Hypothalamus (tissue), 51 donors: ENCODE measurements at places on chromosomes 6 and 20.

- no peak for DNase-seq
Measured at GRCh38 chr20:59322081-59322480, 21.7 kb downstream of the EDN3 start.

DNA sequence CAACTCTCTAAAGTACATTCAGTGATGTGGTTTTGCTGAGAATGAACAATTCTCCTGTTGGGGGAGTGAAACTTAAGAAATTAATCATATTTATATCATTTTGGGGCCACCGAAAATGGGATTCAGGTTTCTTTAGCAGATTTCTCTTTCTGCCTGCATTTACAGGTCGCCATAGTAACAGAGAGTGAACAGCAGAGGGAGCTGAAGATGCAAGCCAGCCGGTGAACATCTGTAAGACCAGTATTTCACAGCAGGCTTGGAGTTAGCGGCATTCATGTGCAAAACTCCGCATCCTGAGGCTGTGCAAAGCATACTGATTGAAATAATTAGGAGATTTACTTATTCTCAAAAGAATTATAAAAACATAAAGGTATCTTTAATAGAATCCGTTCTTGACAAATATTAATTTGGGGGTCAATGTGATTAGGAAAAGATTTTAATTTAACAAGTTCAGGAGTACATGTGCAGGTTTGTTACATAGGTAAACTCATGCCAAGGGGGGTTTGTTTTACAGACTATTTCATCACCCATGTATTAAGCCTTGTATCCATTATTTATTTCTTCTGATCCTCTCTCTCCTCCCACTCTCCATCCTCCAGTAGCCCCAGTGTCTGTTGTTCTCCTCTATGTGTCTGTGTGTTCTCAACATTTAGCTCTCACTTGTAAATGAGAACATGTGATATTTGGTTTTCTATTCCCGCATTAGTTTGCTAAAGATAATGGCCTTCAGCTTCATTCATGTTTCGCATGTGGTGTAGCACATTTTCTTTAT lies 17.8 kb upstream of the HSF2 start:
- DNase-seq, result no peak

DNA sequence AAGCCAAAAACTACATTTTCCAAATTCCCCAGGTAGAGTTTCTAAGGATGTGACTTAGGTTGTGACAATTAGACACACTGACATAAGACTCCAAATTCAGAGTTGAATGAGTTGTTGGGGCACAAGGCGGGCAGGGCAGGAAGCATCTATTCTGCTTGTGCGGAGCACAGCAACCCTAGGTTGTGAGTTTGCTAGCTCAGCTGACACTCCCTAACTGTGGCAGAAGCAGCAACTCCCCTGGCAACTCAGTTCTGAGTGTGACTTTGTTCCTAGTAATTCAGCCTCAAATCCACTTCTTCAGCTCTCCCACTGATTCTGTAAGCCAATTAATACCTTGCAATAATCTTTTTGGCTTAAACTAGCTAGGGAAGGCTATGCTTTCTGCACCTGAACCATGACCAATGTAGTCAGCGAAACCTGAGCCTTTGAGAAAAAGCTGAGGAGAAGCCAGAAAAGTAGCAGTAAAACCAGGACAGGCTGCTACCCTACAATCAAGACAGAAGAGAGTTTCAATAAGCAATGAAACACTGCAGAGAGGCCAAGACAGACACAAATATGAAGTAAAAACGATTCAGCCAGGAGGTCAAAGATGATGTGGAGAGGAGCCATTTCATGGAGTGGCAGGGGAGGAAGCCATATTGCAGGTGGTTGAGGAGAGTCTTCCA lies 30.0 kb upstream of the PAQR8 start:
- DNase-seq, result no peak

DNA sequence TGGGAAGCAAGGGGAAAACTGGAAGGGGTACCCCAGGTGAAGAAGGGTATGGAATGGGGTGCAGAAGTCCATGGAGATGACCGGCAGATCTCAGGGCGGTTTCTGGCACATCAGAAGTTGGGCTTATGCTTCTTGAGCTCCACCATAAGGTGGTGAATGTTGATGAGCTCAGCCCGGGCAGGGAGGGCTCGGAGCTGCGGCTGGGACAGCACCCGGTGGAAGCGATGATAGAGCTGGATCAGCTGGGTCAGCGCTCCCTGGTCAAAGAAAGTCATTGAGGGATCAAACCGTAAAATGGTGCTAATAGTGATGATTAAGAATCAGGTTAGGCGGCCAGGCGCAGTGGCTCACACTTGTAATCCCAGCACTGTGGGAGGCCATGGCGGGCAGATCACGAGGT lies 20.9 kb downstream of the VPS52 start:
- DNase-seq, result no peak

DNA sequence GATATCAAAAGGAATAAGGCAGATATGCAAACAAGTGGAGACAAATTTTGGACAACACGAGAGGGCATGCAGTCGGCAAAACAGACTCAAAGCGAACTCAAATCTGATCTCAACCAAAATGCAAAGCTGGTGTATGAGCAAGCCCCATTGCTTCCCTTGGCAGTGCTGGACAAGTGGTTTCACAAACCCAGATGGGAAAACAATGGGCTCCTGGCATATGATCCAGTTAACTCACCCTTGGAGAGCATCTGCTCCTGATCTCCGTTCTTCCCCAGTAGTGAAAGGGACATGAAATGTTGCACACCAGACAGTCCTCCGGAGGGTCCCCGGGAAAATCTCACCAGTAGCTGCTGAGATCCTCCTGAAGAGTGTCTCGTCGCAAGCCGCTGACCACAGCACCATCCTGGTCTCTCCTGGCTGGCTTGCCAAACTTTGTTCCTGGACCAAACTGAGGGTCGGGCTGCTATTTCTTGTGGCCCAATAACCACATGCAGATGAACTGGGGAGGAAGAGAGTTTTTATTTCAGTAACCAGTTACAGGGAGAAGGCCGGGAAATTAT lies 84.3 kb upstream of the THBS2 start:
- DNase-seq, result no peak

DNA sequence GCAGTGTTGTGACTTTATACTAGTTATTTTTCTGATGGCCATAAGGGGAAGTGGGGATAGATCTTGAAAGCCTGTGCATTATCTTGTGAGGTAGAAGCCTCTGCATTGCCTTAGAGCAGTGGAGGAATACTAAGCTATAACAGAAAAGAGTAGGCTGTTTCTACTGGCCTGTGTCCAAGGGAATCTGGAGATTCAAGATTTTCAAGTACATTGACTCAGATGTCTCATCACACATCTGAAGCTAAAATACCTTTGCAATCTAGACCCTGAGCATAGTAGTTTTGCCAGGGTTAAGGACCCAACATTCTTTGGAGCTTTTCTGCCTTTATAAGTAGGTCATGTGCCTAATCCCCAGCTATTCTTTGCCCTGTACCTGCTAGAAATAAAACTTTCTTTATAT lies 272.3 kb downstream of the TENT5A start:
- no peak for DNase-seq

DNA sequence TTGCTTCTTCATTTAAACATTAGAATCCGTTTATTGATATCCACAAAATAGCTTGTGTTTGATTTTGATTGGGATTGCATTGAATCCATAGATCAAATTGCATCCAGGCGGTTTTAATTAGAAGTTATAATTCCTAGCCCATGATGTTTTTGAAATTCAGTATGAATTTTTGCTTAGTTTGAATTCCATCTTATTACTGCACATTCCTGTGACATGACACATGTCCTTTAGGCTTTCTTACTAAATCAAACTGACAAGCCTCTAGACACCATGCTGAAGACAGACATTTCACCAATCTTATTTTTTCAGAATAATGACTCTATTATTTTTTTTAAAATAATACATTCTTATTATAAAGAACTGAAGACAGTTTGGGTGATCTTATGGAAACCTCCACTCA lies 21.4 kb upstream of the PI16 start:
- no peak for DNase-seq

DNA sequence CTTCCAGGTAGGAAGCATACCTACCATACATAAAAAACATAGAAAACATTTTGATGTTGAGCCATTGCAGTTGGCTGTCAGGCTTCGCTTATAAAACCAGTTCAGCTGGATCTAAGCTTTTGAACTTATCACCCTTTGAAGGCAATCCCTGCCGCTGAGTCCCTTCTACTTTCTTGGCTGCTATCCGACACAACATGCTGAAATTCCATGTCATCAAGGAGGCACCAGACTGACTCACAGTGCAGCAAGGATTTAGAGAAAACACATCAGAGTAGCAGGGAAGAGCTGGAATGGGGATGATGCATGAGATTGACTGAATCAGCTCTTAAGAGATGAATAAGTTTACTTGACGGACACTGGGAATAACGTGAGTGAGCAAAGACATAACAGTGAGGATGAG lies 135.0 kb upstream of the MAN1A1 start:
- no peak for DNase-seq

DNA sequence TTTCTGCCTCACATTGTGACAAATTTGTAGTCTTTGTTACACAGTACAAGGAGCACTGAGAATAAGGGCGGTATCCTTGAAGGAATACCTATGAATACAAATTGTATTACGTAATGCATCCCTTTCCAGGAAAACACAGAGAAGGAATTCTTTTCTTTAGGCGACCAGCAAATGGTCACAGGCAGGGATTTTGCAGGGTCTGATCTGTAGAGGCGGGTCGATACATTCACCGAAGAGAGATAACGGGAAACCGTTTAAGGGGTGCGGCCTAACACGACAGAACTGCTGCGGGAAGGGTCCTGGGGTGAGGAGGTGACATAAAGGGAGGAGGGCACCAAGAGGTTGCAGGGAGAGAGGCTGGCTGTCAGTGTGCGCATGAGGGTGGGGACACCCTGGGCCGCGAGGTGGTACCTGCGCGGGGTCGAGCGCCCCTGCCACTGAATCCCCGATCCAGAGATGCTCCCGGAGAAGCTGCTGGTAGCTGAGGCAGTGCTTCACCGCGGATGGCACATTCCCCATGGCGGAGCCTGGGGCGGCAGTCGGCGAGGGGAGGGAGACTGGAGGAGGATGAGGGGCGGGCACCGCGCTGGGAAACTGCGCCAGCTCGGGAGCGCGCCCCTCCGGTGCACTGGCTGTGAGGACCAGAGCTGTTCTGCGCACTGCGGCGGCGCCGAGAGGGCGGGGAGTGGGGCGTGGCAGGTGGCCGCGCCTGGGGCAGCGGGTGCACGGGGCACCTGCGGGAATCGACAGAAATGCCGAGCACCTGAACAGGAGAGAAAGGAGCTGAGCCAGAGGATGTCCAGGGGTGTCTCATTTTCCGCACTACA lies at the start of gene HMGCLL1:
TSS of gene HMGCLL1 (minus strand) at position 656 of the 827 bp plus-strand sequence. CDS start at position 519, 137 bp downstream.
- DNase-seq, result peak; percentile 73

GRCh38 chr6:110813338-110814101 lies 1.7 kb downstream of the CDK19 start:
- DNase-seq, result no peak
